ENCODE measurements at places on chromosomes 7 and 10. TPM values are rescaled to one million over a fixed set of nuclear protein-coding genes. Genes with fewer than 3 reads are reported as not detected.

GRCh38 chr7:63900394-63901203 lies 98.0 kb upstream of the ZNF722 start:
- H3K36me3 ChIP-seq = no peaks in the 10 kb centered on the region
- no peak overlapping the region for H3K27ac ChIP-seq
- no peaks in the 10 kb centered on the region for H3K4me1 ChIP-seq

DNA sequence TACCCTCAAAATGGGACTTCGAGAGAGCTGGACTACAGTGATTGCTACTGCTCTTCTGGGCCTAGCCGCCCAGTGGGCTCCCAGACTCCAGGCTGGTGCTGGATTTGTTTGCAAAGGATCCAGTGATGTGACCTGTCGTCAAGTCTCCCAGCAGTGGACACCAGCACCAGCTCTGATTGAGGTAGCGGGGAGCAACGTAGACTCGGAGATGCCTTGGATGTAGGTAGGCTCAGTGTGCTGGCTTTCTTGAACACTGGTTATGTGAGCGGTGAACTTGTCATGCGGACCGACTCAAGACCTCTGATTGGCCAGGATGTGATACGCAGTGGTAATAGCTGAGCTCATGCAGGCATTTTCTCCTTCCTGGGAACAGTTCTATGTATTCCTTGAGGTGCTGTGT lies 19.4 kb downstream of the AKR1C2 start:
- no peak overlapping the region for H3K27ac ChIP-seq
- H3K27me3 ChIP-seq = no peaks in the 10 kb centered on the region
- H3K4me1 ChIP-seq = no peaks in the 10 kb centered on the region
- no peak for DNase-seq
- no peaks in the 10 kb centered on the region for H3K36me3 ChIP-seq

DNA sequence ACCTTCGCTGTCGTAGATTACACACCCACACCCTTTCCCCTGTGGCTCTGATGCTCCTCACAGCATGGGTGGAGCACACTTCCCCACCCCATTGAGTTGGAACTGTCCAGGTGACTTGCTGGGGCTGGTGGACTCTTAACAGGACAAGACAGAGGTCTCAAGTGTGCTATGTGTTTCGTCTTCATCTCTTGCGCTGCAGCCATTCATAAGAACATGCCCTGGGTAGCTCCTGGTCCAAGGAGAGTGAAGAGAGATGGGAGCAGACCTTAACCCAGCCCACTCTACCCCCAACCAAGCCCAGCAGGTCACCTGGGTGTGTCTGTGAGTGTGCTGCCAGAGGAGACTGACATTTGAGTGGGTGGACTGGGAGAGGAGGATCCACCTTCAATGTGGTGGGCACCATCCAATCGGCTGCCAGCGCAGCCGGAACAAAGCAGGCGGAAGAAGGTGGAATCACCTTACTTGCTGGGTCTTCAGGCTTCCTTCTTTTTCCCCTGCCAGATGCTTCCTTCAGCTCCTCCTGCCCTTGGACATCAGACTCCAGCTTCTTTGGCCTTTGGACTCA lies 112.4 kb downstream of the HTR5A start:
- H3K27ac ChIP-seq = no peak overlapping the region
- no peaks in the 10 kb centered on the region for H3K4me1 ChIP-seq
- H3K36me3 ChIP-seq = no peaks in the 10 kb centered on the region

GRCh38 chr7:23422909-23423308 lies 47.4 kb downstream of the IGF2BP3 start:
- no peaks in the 10 kb centered on the region for H3K36me3 ChIP-seq
- no peak overlapping the region for H3K4me3 ChIP-seq
- DNase-seq = no peak
- H3K27me3 ChIP-seq = no peaks in the 10 kb centered on the region

DNA sequence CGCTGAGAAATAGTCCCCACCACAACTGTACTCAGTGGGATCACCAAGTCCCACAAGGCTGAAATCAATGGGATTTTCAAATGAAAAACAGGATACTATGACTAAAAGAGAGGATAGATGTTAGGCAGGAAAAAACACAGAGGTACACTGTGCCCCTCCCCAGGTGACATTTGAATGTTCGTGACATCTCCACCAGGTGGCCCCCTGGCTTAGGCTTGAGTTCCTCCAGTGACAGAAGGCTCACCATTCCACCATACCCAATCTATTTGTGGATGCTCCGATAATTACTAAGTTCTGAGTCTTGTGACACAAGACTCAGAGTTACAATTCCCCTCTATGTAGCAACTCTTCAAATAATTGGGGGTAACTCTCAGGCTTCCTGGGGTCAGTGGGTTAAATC lies 77.5 kb upstream of the KCNMA1 start:
- no peak overlapping the region for H3K4me3 ChIP-seq
- H3K27ac ChIP-seq = no peak overlapping the region
- DNase-seq = no peak
- no peaks in the 10 kb centered on the region for H3K4me1 ChIP-seq
- H3K36me3 ChIP-seq = no peaks in the 10 kb centered on the region
- no peaks in the 10 kb centered on the region for H3K27me3 ChIP-seq

NHLRC2 gene
- total RNA-seq = 8.5 TPM

DNA sequence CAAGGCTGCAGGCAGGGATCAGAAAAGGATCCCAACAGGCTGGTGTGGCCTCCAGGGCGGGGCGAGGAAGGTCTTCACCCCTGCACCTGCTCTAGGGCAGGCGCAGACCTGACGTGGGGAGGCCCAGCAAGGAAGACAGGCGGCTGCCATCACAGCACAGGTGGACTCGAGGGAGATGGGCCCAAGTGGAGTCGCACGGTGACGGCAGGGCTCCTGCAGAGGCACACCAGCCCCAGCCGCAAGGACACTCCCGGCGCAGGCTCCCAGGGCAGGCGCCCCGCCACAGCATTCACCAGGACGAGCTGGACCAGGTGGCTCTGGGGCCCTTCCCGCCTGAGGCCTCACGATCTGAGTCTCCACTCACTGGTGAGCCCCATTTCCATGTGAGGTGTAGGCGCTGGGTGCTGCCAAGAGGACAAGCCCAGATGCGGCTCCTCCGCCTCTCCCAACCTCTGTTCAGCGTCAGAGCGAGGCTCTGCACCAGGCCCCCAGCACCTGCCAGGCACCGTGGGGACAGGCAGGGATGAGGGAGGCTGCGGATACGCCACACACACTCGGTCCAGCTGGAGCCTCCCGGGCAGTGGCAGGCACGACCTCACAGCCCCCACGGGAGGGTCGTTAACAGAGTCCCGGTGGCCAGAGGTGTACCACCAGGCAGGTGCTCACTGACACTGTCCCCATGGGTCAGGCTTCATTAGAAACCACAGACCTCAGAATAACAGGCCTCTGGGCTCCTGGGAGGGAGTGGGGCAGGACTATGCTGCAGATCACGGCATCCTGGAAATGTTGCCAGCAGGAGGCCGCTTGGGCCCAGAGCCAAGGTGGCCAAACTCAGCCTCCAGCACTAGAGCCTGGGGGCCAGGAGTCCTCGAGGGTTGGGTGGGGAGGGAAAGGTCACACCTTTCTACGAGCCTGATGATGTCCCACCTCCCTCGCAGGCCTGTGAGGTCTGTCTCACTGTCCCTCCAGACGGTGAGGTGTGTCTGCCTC lies 111.6 kb downstream of the MAD1L1 start:
- no peak overlapping the region for H3K4me3 ChIP-seq
- no peak for DNase-seq
- peaks cover 2% of the 10 kb centered on the region for H3K4me1 ChIP-seq

DNA sequence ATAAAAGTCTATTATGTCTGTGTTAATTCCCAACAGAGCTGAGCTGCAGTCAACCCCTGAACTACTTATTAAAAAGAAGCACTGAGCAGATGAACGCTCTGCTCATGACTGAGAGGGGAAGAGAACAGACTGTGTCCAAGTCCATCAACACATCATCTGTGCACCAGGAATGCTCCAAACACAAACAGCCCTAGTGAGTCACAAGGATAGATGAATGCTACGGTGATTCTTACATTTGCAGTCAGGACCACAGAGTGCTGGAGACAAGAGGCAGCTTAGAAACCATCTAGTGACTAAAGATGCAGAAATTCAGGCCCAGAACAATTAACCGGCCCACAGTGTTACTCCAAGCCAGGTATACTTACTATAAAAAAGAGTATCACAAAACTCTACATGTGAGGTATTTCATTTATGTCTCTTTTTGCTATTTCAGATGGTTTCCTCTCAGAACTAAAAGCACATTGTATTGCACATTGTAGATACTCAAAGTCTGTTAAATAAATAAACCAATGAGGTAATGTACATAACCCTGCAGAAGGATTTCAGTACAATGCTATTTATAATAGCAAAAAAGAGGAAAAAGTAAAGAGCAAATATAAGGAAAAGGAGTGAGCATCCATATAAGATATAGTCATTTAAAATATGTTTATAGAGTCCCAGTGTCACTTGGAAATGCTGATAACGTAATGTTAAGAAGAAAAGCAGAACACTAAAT lies 159.2 kb downstream of the KCNMA1 start:
- no peaks in the 10 kb centered on the region for H3K27me3 ChIP-seq
- no peak overlapping the region for H3K4me3 ChIP-seq
- peak; percentile 95 for DNase-seq
- H3K36me3 ChIP-seq = no peaks in the 10 kb centered on the region

MRLN gene
- not detected for total RNA-seq

Data from fibroblast of lung (primary cell).